ENCODE measurements at places on chromosomes 2 and 18.

- no peak for DNase-seq
Observed at GRCh38 chr2:238362626-238363025, 42.3 kb downstream of the TRAF3IP1 start.

DNA sequence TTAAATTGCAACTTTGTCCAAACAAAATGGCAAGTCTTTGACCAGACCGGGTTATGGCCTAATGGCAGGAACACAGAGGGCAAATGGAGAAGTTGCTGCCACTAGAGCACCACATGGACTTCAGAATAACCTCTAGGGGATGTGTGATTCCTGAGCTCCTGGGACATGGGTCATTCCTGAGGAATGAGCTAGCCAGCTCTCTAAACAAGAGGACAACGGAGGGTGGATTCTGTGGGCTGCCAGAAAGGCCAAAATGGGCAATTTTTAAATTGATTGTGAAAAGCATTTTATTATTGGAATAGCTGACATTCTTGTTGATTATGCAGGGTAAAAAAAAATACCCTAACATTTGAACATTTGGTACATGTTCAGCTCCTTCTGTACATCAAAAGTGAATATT is 109.8 kb upstream of the FZD5 start:
- DNase-seq: no peak

DNA sequence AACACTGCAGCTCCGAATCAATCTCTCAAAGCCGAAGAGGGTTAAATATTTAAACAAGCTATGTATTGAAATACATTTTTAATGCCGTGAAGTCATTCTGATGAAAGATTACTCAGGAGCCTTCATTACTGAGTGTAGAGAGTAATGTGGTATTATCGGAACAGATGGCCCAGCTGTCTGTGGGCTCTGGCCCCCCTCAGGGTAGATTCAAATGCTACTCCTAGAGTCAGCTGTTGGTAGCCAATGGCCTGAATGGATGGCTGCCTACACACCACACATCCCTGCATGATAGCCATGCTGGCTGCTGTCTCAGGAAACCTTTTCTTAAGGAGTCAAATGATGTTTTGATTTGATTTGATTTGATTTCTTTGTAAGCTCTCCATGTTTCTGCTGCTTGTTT is 732.3 kb upstream of the CELF4 start:
- DNase-seq: no peak

DNA sequence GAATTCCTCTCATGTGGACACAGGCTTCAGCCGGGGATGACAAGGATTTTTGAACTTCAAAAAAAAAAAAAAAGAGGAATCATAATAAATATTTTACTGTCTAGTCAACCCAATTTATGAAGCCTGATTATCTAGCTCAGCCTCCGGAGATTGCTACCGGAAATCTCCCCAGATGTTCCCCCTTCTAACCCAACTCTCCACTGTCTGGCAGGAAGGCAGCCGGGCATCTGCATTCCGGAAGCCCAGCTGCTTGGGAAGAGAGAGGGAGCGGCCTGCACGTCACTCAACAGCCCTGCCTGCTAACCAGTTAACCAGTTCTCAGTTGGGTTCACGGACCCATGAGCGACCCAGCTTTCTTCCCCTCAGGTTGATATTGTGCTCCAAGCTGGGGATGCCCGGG is 87.2 kb upstream of the POU3F3 start:
- DNase-seq: no peak

GRCh38 chr18:57984490-57985115 is 59.4 kb upstream of the NEDD4L start:
- DNase-seq: no peak

Measured in effector memory CD4-positive, alpha-beta T cell (primary cell).